Right lobe of liver (tissue), 6 donors: ENCODE measurements at places on chromosomes 2 and 18. TPM values are rescaled to one million over a fixed set of nuclear protein-coding genes. Genes with fewer than 3 reads are reported as not detected.

DNA sequence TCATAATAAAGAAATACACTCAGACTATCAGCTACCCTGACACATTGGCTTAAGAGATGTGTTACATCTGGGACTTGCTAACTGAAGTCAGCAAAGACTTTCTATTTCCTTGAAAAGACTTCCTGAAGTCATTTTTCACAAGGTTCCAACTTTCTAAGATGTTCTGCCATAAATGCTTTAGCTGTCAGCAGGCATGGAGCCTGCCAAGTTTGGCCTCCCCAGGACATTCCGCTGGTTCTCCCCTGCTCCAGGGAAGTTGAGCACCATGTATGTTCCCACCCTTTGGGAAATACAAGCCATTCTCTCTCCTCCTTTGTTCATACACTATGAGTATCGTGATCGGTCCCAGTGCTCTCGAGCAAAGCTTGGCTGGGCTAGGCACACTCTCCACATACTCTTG, 202.7 kb upstream of the CCDC68 start:
- H3K27ac ChIP-seq, result no peak overlapping the region
- no peaks in the 10 kb centered on the region for H3K36me3 ChIP-seq
- no peaks in the 10 kb centered on the region for H3K4me1 ChIP-seq
- DNase-seq, result no peak

DNA sequence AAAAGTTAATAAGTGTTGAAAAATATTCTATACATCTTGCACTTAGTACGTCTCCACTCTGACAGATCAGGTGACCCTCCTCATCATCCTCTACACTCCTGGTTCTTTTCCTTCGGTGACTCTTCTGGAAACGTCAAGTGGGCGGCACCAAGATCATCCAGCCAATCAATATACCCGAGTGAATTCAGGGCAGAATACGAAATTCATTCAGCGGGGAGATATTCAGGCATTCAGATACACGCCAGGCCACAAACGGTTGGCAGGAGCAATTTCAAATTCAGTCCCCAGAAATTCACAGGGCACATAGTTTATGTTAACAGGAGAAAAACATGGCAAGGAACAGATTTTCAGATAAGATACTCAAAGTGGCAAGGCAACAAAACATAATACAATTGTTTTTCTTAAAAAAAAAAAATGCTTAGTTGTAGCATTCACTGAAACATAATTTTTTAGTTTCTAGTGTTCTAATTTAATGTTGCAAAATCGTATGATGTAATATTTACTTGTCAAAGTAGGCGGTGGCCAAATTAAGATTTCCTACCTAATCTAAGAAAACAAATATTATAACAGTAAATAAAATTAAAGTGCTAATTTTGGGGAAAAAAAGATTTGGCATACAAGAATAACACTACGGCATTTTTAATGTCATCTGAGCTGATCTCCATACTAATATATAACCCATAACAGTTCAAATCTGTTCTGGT, 4.2 kb downstream of the CLK1 start:
- DNase-seq, result no peak
- peak overlapping the region; percentile 79 for H3K4me3 ChIP-seq
- peak overlapping the region; percentile 46 for H3K27ac ChIP-seq
- H3K4me1 ChIP-seq, result no peaks in the 10 kb centered on the region

GRCh38 chr18:75880925-75881504, 453.5 kb upstream of the SMIM21 start:
- no peaks in the 10 kb centered on the region for H3K27me3 ChIP-seq
- H3K4me1 ChIP-seq, result no peaks in the 10 kb centered on the region
- no peak overlapping the region for H3K4me3 ChIP-seq
- no peaks in the 10 kb centered on the region for H3K36me3 ChIP-seq
- no peak overlapping the region for H3K27ac ChIP-seq

DNA sequence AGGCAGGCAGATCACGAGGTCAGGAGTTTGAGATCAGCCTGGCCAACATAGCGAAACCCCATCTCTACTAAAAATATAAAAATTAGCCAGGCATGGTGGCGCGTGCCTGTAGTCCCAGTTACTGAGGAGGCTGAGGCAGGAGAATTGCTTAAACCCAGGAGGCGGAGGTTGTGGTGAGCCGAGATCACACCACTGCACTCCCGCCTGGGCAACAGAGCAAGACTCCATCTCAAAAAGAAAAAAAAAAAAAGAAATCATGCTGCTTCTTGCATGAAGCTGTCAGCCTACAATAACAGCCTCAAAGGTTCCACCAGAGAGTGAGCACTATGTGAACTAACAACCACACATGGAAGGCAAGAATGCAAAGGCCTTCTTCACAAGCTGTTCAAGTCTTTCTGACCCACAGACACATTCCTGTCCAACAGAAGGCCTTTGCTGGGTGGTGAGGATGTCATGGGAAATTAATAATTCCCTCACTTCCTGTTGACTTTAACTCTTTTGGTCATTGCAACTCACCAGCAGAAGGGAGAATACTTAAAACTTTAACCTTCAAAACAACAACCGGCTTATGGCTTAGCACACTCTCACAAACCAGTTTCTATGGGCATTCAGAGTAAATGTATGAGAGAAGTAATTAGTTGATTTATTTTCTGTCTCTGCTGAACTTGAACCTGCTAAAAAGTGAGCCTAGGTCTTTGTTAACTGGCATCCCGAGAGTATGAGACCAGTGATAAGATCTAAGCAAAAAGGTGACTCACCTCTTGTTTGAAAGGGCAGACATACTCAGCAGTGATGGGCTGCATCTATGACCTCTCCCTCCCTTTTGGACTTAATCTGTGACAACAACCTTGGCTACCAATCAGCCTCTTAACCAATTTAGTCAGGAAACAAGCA, 11.8 kb downstream of the PLEKHM3 start:
- peaks cover 30% of the 10 kb centered on the region for H3K4me1 ChIP-seq
- no peak overlapping the region for H3K4me3 ChIP-seq
- no peaks in the 10 kb centered on the region for H3K27me3 ChIP-seq
- H3K36me3 ChIP-seq, result no peaks in the 10 kb centered on the region

Gene FBLN7
- 1.2 TPM for total RNA-seq

GRCh38 chr2:240988146-240988545, 10.3 kb upstream of the SNED1 start:
- H3K36me3 ChIP-seq, result no peaks in the 10 kb centered on the region
- no peak overlapping the region for H3K4me3 ChIP-seq
- DNase-seq, result peak; percentile 14
- H3K4me1 ChIP-seq, result peaks cover 30% of the 10 kb centered on the region

DNA sequence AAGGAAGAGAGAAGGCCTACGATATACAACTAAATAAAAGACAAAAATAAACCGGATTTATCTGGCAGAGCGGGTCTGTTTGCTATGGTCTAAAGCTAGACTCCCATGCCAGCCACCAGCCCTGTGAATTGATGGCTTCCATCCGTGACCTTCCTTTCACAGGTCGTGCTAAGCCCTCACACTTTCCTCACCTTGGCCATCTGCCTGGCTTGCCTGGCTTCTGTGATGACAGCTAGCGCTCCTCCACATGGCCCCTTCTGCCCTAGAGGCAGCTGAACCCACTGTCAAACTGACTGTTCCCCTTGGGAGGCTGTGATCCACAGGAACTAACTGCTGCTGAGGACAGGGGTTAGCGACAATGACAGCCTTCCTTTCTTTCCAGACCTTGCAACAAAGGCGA, 32.5 kb downstream of the GAREM1 start:
- no peak overlapping the region for H3K4me3 ChIP-seq
- no peaks in the 10 kb centered on the region for H3K27me3 ChIP-seq
- DNase-seq, result peak; percentile 27
- no peaks in the 10 kb centered on the region for H3K4me1 ChIP-seq

Gene LYG2
- total RNA-seq, result not detected

GRCh38 chr2:16584084-16584483, 81.5 kb downstream of the CYRIA start:
- no peaks in the 10 kb centered on the region for H3K4me1 ChIP-seq
- no peak overlapping the region for H3K4me3 ChIP-seq
- H3K27ac ChIP-seq, result no peak overlapping the region
- H3K27me3 ChIP-seq, result no peaks in the 10 kb centered on the region
- H3K36me3 ChIP-seq, result no peaks in the 10 kb centered on the region
- no peak for DNase-seq

- H3K4me1 ChIP-seq, result no peaks in the 10 kb centered on the region
- no peak for DNase-seq
- H3K27me3 ChIP-seq, result no peaks in the 10 kb centered on the region
- H3K4me3 ChIP-seq, result no peak overlapping the region
- no peaks in the 10 kb centered on the region for H3K36me3 ChIP-seq
Measured at GRCh38 chr18:68275616-68276015, 439.3 kb downstream of the TMX3 start.
